NCI-H748 treated with DMSO at 0.1 percent for 48 hours (cell line): ENCODE measurements at places on chromosomes 6 and 20.

DNA sequence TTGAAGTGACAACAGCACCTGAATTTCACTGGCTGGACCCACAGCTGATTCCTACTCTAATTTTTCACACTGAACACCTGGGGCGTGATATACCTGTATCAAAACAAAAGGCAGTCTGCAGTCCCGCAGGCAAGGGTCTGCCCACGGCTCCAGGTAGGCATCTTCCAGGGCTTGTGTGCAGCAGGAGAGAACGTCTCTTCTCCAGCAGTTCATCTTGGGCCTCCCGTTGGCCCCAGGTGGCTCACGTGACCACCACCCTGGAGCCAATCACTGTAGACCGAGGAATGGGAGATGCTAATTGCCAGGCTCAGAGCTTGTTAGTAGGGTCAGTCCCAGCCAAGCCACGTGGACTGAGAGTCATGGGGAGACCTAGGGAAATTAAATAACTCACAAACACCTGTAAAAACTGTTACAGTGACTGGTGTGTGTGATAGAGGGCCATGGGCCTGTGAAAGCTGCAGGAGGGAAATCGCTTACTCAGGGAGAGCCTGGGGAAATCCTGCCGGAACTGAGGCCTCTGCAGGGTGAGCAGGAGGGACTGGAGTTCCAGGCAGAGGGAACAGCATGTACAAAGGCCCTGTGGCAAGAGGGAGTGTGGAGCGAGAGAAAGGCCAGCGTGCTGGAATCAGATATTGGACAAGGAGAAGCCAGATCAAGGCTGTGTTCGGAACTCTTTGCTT lies 83.4 kb downstream of the EYA2 start:
- DNase-seq = no peak

GRCh38 chr6:89458704-89459103 lies 25.8 kb downstream of the ANKRD6 start:
- DNase-seq = no peak

DNA sequence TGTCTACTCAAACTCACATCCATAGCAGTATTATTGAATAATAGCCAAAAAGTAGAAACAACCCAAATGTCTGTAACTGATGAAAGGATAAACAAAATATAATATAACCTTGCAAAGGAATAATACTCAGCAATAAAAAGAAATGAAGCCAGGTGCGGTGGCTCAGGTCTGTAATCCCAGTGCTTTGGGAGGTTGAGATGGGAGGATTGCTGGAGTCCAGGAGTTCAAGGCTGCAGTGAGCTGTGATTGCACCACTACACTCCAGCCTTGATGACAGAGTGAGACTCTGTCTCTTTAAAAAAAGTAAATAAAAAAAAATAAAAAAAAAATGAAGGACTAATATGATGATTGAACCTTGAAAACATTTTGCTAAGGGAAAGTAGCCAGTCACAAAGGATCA lies 22.1 kb upstream of the KIF16B start:
- no peak for DNase-seq

DNA sequence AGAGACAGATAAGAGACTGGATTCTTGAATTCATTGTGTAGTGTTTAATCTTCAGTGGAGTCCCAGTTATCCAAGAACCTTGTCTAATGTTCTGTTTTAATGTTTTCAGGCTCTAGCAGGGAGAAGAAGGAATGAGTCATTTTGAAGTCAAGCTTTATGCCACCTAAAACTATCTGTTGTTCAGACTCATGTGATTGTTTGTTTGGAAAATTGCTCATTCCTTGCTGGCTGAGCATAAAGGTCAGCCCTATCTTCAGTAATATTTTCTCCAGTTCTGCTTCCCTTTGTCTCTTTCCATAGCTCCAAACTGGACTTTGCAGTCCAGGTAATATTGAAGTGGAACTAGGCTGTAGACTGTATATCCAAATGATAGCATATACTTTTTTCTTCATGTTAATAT lies 34.2 kb downstream of the CLVS2 start:
- no peak for DNase-seq

- no peak for DNase-seq
These were observed 6.6 kb upstream of the SRSF6 start for GRCh38 chr20:43450841-43451799.

GRCh38 chr20:41716436-41716835 lies 98.3 kb upstream of the CHD6 start:
- DNase-seq = no peak

- DNase-seq = no peak
These were observed 53.6 kb upstream of the PIM1 start for GRCh38 chr6:37116326-37116725.

GRCh38 chr6:6612308-6612707 lies 23.8 kb downstream of the LY86 start:
- DNase-seq = no peak

- no peak for DNase-seq
These were observed 671.3 kb downstream of the MAFB start for GRCh38 chr20:40017765-40018164.

DNA sequence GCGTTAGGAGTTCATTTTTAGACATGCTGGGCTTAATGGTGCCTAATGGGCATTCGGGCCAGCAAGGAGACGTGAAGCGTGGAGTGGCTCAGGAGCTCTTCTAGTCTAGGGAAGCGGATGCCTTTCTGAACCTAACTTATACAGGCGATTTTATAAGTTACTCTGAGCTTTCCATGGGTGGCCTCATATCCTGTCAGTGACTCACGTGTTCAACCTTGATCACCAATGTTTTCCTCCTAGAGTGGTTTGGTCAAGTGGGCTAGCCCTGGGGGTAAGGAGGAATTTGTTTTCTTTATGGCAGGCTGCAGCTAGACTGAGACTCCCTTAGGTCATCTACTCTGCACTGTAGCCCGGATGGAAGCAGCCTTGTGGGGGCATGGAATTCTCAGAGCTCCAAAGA lies 52.1 kb downstream of the PLAGL1 start:
- no peak for DNase-seq

DNA sequence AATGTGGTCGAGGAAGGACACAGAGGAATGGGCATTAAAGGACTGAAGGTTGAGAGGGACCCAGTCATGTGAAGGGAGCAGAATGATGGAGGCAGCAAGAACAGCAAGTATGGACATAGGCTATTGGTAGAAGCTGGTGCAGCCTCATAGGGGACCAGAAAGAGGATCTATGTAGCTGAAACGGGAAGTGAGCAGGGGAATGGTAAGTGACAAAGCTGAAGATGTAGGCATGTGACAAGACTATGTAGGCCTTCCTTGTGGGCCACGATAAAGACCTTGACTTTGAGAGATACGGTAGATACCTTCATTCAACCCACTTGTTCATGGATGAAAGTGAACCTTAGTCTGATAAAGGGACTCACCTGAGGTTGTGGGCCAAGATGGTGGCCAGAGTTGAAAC lies 3.5 kb downstream of the CTNNBL1 start:
- DNase-seq = no peak

GRCh38 chr6:15916581-15916980 lies 212.3 kb upstream of the MYLIP start:
- no peak for DNase-seq

DNA sequence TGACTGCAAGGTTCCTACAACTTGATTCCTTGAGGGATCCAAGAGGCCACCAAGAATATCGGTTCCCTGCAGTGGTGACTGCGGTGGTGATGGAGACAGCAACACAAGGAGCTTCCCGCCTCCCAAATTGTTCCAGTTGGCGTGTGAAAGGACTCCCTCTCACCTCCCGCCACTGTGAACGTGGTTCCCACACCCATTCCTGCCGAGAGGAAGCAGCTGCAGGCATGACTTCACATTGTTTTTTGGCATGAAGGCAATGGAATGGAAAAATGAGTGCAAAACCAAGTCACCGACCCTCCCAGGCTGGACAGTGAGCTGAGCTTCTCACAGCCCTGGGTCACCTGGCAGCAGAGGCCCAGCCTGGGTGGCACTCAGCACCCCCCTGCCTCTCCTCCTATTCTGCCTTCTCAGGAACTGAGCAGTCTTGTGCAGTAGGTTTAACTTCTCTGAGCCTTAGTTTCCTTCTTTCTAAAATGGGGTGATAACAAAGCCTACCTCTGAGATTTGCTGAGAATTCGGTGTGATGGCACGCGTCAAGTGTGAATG lies 75.0 kb downstream of the CNKSR3 start:
- DNase-seq = no peak

DNA sequence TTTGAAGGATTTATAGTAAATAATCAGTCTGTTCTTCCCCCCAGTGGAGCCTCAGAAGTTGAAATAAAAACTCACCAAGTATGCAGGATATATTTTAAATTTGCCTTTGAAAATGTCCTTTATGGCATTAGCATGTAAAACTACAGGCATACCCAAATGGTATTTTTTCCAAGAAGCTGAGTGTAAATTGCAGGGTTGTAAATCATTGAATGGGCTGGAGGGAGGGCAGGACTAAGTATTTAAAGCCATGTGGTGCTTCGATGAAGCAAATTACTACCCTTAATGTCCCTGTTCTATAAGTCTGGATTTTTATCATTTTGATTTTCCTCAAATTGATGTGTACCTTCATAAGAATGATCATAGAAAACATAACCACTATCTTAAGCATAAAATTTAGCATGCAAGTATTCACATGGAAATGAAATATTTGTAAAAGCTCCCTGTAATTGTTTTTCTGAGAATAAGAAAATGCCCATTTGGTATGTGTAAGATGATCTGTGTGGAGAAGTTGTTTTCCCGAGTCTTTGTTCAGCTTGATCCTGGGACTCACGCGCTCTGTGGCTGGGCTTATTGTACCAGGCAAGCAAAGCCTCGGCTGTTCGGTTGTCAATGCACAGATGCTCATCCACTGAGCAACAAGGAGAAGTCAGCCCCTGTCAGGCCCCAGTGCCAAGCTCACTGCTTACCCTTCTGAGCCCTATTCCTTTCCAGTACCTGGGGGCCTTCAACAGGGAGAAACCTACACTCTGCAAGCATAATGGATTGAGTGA lies 66.7 kb downstream of the CD164 start:
- peak; percentile 11 for DNase-seq

DNA sequence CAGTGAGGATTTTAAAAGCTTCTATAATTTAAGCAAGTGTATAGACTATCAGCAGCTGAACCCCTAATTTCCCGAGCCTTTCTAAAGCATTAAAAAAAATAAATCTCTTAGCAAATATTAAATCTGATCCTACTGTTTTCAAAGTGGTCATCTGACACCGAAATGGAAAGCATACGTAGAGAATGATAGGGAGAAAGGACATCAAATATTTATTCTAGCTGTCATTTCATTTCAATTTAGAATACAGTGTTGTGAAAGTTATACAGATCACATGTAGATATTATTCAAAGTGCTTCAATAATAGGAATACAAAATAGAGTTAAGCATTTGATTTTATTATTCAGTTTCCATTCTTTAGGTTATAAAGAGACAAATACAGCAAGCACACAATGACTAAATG lies 61.9 kb upstream of the PKIB start:
- DNase-seq = peak; percentile 51

DNA sequence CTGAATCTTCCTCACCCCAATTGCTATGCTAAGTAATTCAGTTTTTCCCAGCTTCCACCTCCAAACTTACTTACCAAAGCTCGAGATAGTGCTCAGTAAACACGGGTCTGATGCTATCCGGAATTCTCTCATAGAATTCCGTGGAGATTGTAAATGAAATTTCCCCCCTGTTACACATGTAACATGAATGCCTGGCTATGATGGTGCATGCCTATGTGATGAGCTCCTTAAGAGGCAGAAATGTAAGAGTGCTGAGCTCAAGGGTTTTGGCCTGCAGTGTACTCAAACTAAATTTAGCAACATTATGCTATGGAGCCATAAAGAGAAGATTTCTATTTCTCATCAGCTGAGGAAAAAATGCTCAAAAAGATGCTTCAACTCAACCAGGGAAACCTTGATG lies 133.4 kb upstream of the FUT9 start:
- no peak for DNase-seq

- no peak for DNase-seq
These were observed 73.2 kb downstream of the VGLL2 start for GRCh38 chr6:117338567-117338966.

- no peak for DNase-seq
These were observed 147.4 kb upstream of the RNF24 start for GRCh38 chr20:4162766-4163165.

DNA sequence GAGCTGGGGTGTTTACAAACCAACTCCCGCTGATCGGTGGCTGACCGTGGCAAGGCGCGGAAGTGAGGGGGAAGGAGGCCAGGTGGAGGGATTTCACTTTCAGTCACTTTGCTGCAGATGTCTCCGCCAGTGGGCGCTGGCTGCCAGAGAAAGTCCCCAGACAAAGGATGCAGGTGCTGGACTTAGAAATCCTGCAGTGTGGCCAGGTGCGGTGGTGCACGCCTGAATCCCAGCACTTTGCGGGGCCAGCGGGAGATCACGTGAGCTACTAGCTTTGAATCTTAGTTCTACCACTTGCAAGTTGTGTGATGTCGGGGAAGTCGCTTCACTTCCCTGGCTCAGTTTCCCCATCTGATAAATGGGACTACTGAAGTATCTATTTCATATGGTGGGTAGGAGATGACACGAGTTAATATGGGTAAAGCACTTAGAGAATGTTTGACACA lies 180.4 kb downstream of the ZNF217 start:
- no peak for DNase-seq

DNA sequence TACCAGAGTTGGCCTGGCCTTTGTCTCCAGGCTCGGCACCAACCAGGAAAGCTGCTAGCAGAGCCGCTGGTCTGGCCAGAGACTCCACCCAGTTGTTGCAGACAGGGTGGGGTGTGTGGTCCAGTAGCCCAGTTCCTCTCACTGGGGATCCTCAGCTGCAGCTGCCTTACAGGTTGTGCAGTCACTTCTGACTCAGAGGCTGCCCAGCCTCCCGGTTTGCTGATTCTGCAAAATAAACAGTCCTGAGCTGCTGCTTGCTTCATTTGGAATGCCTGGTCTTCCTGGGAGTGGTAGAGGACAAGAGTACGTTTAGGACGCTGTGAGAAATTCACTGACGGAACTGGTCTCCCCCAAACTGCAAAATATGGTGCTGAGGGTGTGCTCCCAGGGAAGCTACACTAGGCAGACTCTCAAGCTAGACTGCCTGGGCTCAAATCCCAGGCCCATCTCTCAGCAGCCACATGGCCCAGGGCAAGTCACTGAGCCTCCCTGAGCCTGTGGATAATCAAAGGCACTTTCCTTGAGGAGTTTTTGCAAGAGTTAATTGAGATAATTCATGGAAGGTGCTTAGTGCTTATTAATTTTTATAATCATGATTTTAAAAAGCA lies 246.1 kb downstream of the TFAP2C start:
- DNase-seq = no peak

DNA sequence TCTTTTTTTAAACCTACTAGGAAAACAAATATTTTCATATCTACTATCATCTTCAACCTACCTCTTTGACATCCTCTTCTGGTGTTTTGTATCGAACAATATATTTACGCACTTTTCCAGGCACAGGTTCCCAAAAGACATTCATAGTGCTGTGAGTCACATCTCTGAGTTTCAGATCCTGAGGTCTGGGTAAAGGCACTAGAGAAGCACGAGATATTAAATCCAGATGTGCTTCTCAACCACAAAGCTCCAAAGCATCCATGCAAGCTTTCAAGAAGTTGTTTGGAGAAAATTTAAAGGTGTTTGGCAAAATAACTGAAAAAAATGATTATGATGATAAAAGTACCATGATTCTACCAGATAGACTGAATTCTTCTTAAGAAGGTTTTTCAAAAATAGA lies 62.7 kb downstream of the COL12A1 start:
- DNase-seq = no peak

- DNase-seq = no peak
These were observed 361.4 kb upstream of the KCNQ5 start for GRCh38 chr6:72260489-72260888.

GRCh38 chr20:8172191-8172590 lies 40.1 kb downstream of the PLCB1 start:
- DNase-seq = no peak
